ENCODE measurements at places on chromosomes 5 and 9.

DNA sequence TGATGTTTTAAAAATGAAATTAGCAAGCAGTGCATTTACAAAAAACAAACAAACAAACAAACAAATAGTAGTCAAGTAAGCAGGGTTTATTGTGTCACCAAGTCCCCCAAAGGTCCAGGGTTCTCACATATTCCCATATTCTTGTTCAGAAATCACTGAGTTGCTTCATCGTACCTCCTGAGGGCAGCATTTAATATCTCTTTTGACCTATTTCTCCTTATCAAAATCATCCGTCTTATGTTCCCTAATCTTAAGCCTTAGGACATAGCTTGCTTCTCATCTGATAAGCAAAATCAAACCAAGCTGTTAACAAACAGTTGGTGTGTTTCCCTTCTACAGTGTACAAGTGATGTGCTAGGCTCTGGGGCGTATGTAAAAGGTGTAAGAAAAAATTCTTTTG lies 109.5 kb upstream of the MAN2A1 start:
- DNase-seq, result no peak

DNA sequence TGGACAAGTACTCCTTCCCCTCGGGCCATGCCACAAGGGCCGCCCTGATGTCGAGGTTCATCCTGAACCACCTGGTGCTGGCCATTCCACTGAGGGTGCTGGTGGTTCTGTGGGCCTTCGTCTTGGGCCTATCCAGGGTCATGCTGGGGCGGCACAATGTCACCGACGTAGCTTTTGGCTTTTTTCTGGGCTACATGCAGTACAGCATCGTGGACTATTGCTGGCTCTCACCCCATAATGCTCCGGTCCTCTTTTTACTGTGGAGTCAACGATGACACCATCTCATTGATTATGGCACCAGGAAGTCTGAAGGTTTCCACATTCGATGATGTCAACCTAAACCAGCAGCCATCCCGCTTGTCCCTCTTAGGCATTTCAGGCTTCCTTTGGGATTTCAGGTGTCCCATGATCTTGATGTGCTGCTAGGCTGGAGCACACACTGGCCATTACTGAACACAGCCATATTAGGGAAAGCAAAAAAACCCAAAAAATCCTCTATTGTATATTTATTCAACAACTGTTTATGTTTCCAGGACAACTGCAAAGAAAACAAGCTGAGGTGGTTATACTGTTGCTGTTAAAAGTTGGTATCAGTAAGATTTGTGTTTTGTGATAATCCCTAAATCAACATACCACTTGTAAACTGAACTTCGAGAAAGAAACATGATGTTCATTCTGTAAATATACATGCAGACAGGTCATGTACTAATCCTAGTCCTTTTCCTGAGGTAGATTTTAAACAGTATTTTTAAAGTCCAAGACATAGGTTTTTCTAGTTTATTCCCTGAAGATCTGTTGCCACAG lies 1.1 kb downstream of the PLPP6 start:
- no peak for DNase-seq

DNA sequence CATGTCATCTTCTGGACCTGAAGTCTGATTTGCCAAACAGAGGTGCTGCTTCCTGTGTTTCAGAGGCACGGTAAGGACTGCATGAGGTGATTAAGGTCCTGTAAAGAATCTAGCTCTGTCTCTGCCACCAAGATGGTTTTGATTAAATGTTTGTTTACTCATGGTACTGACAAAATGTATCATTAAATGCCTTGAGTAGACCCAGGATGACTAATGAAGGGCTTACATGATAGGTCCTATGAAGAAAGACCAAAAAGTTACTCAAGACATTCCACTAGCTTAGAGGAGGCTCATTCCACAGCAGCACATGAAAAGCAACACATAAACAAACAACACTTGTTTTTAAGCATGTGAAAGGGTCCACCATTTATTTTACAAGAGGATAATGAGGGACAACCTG lies 100.9 kb downstream of the BOD1 start:
- no peak for DNase-seq

DNA sequence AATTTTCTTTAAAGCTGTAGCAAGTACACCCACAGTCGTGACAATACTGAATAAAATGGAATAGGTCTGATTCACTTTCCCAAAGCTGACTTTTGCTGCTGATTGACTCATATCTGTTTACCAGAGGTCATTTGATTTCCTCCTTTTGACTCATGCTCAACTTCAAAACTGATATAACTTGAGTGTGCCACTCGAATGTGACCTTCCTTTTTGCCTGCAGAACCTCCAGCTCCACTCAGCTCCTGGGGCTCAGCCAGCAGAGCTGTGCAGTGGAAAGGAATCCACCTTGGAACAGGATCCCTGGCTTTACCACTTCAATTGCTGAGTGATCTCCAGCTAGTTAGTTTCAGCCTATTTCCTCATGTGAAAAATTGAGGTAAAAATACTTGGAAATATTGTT lies 84.1 kb downstream of the FEM1C start:
- no peak for DNase-seq

- DNase-seq, result no peak
These were observed 519.0 kb upstream of the DAB2 start for GRCh38 chr5:39943811-39944210.

DNA sequence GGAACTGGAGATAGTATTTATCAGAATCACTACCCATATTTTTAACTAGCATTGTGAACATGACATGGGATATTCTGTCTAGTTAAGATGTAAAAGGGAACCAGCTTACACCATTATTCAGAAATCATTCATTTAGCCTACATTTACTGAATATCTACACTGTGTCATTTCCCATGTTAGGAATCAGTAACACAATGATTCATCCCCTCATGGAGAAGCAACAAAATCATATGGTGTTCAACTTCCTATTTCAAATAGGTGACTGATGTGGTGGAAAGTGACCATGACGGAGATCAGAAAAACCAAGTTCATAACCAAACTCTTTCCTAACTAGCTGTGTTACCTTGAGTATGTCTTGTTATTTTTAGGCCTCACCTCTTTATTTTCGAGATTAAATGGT lies 550.0 kb upstream of the TUSC1 start:
- DNase-seq, result no peak

- no peak for DNase-seq
These were observed 48.4 kb upstream of the CDK5RAP2 start for GRCh38 chr9:120628207-120628924.

DNA sequence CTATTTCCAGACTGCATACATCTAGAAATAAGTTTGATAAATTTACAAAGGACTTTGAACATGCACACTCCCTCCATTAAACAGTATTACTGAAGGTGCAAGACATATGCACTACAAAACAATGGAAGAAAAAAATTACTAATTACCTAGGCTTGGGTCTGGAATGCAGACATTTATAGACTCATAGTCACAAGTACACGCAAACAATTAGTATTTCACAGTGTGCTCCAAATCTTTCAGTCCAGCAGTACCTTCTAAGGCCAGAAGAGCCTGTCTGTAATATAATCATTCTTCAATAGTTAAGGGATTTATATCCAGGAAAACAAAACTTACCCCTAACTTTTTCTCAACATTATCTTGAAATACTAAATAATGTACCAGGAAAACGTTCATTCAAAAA lies 11.2 kb downstream of the RICTOR start:
- DNase-seq, result no peak

DNA sequence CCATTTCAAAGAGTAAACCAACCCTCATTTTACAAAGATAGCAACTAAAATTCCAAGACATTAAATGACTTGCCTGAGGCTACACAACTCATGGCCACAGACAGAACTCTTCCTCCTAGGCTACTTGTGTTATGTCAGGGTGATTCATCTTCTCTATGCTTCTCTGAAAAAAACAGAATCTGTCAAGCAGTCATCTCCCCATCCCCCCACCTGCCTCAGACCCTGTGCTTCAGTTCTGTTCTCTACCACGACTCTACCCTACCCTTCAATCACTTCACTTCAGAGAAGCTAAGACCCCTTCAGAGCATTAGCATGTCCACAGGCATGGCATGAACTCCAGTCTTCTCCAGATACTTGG lies 277.7 kb upstream of the PTGER4 start:
- no peak for DNase-seq

DNA sequence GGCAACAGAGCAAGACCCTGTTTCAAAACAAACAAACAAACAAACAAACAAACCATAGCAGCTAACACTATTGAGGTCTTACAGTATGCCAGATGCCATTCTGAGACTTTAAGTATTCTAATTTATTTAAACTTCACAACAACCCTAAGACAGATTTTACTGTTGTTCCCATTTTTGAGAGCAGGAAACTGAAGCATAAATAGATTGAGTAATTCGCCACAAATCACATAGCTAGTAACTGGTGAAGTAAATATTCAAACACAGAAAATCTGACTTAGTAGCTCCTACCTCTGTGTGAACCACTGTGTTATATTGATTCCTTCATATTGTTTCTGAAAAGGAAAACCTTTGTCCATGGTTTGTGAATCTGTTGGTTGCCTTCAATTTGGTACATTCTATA lies 98.4 kb downstream of the UNC13B start:
- no peak for DNase-seq

GRCh38 chr5:149134778-149135500 lies 6.4 kb upstream of the ABLIM3 start:
- no peak for DNase-seq

DNA sequence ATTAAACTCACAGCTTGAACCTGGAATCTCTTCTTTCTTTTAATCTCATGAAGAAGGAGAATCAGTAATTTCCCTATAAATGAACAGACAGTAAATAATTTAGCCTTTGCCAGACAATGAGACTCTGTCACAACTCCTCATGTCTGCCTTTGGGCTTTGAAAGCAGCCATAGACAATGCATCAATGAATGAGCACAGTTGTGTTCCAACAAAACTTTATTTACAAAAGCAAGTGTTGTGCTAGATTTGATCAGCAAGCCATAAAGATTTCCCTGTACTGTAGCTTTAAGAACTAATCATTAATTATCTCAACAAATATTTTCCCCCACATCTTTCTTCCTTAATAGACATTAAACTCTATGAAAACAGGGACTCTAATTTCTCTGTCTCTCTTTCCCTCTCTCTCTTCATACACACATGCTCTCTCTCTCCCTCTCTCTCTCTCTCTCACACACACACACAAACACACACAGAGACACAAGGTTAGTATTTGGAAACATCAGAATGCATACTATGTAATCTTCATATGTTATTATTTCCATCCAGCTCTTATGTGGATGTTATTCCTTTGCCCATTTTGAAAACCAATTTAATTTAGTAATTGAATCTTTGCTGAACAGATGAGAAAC lies 1209.8 kb upstream of the CDH6 start:
- DNase-seq, result no peak

DNA sequence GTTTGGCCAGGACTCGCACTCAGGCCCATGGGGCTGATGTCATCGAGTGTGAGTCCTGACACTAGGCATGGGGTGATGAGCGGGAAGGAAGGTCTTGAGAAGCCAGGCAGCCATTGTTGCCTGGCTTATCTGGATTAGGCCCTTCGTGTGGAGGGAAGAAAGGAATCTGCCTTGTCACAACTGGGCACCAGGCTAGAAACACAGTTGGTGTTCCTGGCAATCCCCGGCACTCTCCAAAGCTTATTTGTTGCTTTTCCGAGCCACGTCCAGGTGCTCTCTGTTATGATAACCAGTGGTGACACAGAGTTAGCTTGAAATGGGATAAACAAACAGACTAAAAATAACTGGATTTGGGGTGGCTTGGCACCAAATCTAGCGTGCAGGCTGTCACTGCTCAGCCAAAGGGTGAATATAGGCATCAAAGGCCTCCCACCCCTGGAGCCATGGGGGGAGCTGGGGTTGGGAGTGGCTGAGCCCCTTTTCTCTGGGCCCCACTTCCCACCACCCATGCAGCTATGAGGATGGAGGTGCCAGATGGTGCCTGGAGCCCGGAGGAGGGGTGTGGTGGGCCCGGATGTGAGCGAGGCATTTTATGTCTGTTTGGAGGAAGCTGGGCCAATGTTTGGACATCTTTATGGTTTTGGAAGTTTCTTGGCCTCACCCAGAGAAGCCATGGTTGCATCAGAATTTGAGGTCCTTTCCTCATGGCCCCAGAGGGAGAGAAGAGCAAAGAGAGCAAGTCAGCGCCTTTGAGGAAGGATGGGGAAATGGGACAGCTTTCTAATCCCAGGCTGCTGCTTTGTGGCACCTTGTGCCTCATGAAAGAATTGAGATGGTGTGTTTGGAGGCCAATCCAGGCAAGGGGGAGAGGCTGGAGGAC lies 98.0 kb upstream of the PITX1 start:
- no peak for DNase-seq

- DNase-seq, result no peak
These were observed 13.0 kb downstream of the ROR2 start for GRCh38 chr9:91937056-91937455.

DNA sequence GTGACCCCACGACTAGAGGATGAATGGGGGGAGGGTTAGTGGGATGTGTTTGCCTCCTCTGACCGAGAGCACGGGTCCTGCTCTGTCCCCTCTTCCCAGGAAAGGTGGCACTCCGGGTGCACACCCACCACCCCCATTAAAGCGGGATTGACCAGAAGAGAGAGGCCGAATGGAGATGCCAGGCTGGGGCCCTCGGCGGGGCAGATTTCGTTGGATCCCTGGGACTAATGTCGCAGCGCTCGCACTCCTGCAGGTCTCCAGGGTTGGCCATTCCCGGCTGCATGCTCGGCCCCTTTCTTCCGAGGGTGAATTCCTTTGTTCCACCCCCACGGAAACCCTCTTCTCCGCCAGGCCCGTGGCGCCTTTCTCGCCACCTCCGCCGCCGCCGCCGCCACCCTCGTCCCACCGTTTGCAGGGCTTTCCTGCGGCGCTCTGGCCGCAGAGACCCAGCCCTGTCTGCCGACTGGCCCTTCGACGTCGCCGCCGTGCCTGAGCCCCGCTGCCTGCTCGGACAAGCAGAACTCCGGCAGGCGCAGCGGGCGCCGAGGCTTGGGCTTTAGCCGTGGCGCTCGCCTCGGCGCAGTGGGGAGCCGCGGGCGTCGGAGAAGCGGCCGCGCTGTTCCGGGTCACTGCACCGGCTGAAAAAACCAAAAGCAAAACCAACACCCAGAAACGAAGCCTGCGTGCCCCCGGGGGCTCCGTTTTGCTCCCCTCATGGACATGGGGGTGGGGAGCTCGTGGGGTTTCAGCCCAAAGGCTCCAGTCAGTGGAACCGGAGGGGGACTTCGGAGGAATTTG lies 11.8 kb downstream of the LMX1B start:
- no peak for DNase-seq

GRCh38 chr9:18361646-18362045 lies 112.3 kb upstream of the ADAMTSL1 start:
- DNase-seq, result no peak

- no peak for DNase-seq
These were observed 5.1 kb upstream of the EGR1 start for GRCh38 chr5:138460032-138460693.

Data from amygdala (tissue), 56 donors.